ENCODE measurements at places on chromosomes 16 and 17.

GRCh38 chr17:75481194-75482068 is 25.0 kb downstream of the TMEM94 start:
- no peak for DNase-seq

DNA sequence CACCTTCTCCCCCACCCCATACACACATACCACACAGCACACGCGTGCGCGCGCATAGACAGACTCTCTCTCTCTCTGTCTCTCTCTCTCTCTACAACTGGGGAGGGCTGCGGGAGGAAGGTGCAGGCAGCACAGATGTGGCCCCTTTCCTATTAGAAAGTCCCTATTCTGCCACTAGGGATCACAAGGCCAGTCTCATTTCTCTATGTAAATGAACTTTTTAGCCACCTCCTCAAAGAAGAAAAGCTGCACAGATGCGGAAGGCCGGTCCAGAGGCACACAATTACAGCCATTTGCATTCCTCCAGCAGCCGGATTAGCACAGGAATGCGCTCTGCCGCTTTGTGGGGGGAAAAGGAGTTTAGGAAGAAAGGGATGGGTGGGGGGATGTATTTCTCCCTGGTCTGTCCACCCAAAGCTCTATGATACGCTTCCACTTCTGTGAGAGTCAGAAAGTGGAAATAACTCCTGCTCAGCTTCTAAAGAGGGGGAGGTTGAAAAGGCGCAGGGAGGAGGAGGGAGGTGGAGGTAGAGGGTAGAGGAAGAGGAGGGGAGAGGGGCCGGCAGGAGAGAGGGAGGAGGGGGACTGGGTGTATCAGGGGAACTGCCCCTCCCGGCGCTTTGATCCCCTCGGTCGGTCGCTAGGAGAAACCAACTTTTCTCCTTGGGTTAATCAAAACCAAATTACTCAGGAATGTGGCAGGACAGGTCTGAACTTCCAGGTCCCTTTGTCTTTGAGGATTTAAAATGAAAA is 11.7 kb downstream of the ZFHX3 start:
- no peak for DNase-seq

GRCh38 chr16:10352262-10352661 is 33.6 kb upstream of the ATF7IP2 start:
- no peak for DNase-seq

DNA sequence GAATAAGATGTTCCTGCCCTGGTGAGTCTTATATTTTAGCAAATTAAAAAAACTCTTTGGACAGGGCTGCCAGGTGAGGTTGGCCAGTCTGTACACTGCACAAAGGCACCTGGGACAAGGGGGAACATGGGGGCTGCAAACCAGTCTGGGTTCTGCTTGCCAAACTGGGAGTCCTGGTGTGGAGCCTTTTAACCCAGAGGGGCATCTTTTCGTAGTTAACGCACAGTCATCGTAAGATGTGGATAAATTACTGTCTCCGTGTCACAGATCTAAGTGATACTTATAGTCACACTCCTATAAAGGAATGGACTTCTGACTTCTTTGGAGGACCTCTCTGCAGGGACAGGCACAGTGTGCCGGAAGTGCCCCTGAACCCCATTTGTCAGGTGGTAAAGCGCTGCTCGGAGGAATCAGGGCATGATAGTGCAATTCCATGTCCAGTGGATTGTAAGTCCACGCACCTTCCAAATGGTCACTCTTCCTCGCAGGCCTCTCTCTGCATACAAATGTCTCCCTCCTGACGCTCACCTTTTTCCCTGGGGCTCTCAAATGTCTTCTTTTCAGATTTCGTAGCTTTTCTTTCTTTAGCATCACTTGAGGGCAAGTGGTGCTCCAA is 14.7 kb downstream of the DEXI start:
- DNase-seq, result no peak

DNA sequence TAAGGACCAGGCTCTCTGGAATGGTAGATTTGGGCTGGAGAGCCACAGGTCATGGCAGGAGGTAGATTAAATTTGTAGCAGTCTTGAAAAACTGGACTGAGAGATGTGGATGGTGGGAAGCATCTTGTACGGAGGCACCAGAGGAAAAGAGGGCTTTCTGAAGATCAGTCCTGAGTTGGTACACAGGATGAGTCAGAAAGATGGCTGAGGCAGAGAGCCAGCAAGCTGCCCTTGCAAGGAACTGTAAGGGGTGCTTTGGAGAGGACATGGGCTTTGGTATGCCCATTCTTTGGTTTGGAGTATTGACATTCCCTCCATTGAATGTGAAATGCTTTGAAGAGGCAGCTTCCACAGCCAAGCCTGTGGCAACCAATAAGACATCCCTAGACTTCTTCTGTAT is 55.9 kb downstream of the MYOCD start:
- DNase-seq, result no peak

DNA sequence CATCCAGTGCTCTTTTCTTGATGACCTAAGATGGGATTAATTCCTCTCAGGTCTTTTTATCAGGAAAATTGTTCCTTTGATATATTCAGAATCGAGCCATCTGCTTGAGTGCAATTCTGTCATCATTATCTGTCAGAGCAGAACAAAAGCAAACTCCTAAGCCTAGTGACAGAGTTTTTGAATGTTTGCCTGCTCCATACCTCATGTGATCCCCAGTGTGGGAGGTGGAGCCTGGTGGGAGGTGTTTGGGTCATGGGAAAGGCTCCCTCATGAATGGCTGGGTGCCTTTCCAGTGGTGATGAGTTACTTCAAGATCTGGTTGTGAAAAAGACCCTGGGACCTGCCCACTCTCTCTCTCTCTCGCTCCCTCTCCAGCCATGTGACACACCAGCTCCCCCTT is 628.2 kb downstream of the CDH11 start:
- DNase-seq, result no peak

- DNase-seq, result no peak
Measured at GRCh38 chr17:66508896-66509844, 206.8 kb downstream of the PRKCA start.

DNA sequence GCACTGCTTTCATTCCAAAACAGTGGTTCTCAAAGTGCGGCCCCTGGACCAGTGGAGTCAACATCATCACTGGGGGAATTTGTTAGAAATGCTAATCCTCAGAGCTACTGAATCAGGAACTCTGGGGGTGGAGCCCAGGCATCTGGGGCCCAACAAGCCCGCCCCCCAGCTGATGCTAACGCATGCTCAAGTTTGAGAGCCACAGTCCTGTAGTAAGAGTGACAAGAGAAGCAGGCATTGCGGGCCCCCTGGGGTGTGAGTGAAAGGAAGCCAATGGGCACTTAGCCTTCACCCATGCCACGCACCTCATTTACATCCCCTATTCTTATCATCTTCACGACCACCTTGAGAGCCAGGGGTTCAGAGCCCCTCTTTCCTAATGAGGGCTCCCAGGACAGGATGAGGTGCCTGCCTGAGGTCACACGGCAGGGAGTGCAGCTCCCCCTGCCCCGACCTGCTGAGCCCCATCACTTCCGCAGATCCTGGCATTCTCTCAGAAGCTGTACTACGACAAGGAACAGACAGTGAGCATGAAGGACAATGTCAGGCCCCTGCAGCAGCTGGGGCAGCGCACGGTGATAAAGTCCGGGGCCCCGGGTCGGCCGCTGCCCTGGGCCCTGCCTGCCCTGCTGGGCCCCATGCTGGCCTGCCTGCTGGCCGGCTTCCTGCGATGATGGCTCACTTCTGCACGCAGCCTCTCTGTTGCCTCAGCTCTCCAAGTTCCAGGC is 9.1 kb downstream of the CA4 start:
- no peak for DNase-seq

DNA sequence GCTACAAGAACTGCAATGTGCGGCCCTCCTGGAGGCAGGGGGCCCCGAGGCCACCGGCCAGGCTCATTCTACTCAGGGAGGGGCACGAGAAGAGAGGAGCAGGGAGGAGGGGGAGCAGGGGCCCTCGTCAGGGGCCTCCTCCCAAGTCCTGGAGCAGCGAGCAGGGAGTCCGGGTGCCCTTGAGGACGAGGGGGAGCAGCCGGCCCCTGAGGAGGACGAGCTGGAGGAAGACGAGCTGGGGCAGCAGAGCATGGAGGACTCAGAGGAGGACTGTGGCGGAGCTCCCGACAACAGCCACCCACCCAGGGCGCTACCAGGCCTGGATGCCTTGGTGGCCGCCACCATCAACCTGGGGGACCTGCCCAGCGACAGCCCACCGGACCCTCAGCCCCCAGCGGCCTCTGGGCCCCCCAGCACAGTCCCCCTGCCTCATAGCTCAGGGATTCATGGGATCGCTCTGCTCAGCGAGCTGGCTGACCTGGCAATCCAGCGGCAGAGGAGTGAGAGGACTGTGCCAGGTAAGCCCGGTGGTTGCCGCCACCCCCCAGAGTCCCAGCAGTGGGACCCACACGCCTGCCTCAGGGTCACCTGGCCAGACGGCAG is 52.2 kb downstream of the BAHCC1 start:
- no peak for DNase-seq

DNA sequence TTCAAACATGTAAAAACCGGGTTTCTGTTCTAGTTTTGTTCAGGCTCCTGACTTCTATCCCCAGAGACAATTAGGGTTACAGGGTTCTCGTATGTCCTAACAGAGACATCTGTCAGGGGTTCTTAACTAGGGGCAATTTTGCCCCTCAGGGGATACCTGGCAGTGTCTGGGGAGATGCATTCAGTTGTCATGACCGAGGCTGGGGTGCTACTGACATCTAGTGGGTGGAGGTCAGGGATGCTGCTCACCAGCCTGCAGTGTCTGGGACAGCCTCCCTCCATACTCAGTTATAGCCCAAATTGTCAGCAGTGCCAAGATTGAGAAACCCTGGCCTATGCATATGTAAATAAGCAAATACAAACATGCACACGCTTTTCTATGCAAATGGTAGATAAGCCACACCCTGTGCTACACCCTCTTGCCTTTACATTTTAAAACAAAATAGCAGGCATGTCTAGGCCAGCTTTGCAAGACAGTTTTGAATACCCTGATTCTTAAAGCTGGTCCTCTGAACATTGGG is 37.4 kb downstream of the CLEC16A start:
- no peak for DNase-seq

GRCh38 chr16:19696961-19697360 is 21.1 kb downstream of the KNOP1 start:
- DNase-seq, result no peak
